ENCODE measurements at places on chromosomes 2 and 18.
A peak's percentile ranks its signal among the peaks of the same experiment; 100 is the strongest.

GRCh38 chr18:8705238-8705960, at the start of gene MTCL1:
Gene MTCL1, plus strand, starts transcription at chr18:8705556. Its CDS starts 105 bp downstream, at chr18:8705661.
- no peak for DNase-seq

DNA sequence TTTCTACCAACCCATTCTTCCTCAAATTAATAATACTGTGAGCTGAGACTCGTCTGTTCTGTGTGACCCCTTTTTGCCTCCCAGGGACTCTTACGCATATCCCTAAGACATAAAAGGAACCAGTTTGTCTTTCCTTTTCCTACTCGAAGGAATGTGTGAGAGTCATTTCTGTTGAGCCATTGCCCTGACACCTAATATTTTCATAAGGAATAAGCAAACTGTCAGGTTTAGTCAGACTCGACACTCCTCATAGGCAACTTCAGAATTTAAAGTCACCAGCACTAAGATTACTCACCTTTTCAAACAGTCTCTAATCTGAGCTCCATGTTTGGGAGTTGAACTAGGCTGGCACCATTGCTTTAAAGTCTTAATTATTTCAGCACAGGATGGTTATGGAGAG, 305.5 kb downstream of the IKZF2 start:
- DNase-seq = no peak

GRCh38 chr2:20141806-20142205, 83.1 kb downstream of the SDC1 start:
- no peak for DNase-seq

- DNase-seq = no peak
Measured at GRCh38 chr2:207881902-207882301, 112.2 kb upstream of the FZD5 start.

GRCh38 chr2:208792766-208793165, 386.2 kb downstream of the PTH2R start:
- no peak for DNase-seq

GRCh38 chr18:45402485-45403056, 212.7 kb upstream of the SLC14A2 start:
- no peak for DNase-seq

DNA sequence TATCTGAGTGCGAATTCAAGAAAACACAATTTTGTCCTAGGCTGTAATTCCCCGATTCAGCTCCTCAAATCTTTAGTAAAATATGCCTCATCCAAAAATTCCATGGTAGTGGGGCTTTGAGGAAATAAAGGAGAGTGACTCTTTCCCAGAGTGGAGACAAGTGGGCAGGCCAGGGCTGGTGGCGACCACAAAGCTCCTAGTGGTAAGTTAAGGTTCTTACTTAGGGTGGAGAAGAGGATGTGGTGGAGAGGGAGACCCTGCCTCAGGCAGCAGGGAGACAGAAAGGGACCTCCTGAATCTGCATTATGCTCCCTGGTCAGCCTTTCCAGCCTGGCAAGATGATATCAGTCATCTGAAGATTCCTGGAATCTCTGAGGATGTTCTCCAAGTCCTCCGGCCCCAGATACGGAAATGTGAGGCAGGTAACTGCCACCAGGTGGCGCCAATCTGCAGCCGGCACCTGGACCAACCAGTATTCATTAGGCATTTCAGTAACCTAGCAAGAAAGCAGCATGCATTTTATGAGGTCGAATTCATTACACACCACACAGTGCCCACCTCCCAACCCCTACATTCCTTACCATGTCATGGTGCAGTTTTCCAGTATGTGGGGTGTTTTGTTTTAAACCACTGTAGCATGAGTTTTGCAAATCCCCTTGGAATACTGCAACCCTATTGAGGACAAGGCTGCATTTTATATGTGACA, 106.4 kb downstream of the POLE4 start:
- DNase-seq = peak; percentile 12

- no peak for DNase-seq
Measured at GRCh38 chr2:167404627-167405284, 516.5 kb downstream of the XIRP2 start.

DNA sequence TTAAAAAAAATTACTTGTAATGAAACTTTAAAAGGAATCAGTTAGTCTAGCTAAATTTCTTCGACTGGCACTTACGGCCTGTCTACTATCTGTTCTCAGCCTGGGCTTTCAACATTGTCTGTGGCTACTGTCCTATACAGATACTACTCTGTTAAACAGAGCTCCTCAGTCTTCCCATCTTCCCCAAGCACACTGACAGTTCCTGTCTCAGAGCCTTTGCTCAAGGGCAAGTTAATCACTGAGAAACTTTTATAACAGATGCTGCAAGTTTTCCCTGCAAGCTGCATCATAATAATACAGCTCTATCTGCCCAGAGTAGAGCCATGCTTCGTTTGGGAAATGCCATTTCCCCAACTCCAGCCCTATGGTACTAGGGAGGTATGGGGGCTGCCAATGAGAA, 11.3 kb upstream of the YPEL5 start:
- no peak for DNase-seq

- DNase-seq = no peak
Measured at GRCh38 chr2:14237902-14238301, 394.6 kb upstream of the LRATD1 start.

DNA sequence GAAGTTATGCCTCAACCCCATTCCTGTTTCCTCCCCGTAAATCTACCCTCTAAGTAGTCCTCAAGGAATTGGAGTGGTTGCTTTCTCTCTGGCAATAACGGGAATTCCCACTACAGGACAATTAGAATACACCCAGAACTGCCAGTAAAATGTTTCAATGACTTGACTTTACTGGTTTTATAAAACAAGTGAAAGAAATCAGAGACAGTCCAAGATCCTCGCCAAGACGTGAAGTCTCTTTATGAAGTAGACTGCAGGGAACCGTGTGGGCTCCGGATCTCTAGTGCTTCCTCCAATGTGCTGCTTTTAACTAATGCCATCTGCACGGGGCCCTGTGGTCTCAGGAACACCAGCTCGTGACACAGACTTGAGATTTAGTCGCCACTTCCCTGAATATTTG, 101.4 kb downstream of the CPO start:
- no peak for DNase-seq

DNA sequence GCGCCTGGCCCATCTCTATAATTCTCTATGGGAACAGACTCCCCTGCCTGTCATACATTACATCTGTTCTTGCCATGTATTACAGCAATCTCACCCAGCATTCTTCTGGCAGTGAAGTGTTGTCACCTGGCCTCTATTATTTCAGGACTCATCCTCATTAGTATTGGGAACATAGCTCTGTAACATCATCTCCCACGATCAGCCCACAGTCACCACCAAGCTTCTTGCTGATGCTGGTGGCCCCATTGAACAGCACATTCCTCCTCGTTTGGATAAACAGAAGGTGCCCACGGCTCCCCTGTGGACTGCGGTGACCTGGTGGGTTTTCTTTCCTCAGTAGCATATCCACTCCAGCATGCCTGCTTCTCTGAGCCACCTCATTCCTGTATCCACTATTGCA, 21.5 kb downstream of the CHCHD5 start:
- no peak for DNase-seq

DNA sequence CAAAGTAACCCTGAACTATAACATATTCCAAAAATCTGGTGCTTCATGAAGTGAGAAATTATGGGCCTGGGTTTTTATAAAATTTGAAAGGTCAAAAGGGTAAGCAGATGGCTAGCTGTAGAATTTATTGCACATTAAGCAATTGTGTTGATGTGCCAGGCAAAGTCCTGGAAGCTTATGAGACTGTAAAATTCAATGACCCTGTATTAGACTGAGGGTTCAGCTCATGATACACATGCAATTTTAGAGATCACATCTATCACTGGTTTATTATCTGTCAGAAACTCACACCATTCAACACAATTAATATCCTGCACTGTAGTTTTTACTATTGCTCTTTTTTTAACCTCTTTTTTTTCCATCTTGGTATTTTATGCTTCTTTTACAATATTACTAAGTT, 1162.6 kb upstream of the SLC39A10 start:
- no peak for DNase-seq

DNA sequence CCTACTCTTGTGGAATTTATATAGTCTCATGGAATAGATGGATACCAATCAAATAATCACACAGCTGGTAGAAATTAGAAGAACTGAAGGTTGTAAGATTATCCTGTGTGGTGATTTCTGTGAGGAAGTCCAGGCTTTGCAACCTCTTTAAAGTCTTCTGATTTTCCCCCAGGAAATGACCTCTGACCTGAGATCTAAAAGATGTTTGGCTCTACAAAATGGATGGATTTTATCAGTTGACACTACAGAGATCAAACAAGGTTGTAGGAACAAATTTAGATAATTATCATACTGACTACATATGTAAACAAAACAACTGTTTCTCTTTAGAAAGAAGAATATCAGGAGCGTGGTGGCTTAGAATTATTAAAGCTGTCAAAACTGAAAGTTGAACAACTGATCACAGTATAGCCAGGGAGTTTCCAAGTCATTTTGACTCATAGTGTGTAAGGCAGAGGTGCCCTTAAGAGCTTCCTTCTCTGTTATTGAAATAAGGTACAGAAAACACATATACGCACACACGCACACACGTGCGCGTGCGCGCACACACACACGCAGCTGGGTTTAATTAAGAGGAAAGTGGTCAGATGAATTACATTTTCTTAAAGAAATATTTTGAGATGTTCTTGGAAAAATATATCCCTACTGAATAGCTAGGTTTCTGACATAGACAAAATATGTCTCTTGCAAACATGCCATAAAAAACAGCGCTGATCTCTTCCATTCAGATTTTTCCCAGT, 35.5 kb upstream of the PELI1 start:
- no peak for DNase-seq

DNA sequence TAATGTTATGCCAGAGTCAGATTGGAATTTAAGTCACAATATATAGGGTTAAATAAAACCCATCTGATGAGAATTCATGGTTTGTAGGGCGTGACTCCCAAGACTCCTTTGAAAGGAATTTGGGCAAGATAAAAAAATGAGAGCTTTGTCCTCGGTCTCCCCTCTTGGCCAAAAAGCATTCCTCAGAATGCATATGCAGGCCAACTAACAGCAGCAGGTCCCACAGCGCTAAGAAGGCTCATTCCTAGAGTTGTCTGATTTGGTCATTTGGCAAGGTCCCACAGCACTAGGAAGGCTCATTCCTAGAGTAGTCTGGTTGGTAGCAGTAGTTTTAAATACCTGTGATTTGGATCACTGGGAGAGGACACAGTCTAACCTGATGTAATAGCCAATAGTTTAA, 106.3 kb upstream of the B3GNT2 start:
- no peak for DNase-seq

DNA sequence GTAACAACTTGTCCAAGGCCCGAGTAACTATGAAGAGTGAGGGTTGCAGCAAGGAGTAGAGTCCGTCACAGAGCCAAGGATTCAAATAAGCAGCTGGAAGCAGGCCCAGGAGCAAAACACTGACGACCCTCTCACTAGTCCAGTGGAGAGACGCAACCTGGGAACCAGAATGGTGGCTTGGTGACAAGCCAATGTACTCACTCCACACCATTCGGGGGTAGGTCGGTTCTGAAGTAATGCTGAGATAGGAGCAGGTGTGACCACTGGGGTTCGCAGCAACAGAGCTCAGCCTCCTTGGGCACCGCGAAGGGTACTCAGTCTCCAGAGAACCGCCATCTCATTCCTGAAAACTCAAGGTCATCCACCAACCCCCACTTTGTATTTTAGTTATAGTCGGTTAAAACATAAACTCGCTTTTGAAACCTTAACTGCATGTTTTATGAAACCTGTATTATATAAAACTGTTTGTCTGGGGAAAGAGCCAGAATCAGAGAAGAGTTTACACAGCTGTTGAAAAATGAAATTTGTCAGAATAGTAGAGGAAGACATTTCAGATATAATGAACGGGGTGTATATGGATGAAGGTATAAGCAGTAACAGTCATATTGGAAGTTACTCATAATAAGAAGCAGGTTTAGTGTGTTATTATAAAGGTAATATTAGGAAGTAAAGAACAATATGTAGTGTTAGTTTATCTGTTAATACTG, 8.6 kb downstream of the ANKRD62 start:
- no peak for DNase-seq

GRCh38 chr2:172397148-172397834, 30.1 kb upstream of the ITGA6 start:
- DNase-seq = no peak

DNA sequence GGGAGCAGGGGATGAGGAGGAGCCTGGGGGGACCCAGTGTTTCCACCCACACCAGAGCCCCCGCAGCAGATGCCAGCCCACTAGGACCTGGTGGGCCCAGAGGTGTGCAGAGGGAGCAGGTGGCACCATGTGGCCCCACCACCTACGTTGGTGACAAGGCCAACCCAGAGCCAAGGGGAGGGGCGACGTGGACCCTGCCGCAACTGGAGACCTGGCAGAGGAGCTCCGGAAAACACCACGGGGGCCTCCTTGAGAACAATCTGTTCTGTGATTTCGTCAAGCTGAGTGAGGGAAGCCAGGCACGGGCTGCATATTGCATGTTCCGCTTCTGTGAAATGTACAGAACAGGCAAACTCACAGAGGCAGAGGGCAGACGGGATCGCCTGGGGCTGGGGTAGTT, 49.1 kb upstream of the GPC1 start:
- DNase-seq = no peak

DNA sequence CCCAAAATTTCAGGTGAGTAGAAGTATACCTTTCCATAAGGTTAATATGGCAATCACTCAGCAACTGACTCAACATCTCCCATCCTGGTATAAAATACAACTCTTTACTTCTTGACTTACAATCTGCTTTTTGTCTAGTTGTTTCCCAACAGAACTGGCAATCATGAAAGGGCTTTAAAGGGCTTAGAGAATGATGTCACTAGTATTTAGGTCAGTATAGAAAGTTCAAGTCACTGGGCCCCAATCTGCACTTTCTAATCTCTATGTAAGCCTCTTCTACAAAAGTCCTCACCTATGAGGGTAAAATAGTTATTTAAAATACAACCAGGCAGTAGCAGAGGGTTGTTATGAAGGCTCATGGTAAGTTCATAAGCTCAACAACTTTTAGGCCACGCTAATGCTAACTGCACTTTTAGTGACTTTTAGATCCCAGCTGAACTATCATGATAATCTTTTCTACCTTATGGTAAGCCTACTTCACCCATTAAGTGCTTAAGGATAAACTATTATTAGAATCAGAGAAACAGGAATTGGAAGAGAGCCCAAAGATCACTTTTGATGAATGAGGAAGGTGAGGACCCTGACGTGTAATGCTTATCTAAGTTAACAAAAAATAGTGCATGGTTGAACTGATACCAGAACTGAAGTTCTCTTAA, 79.6 kb downstream of the GORASP2 start:
- DNase-seq = no peak

- no peak for DNase-seq
Measured at GRCh38 chr18:49362431-49362830, 98.0 kb downstream of the DYM start.

GRCh38 chr2:69453475-69454129, 16.4 kb upstream of the NFU1 start:
- no peak for DNase-seq

GRCh38 chr2:161030260-161031063, 129.8 kb upstream of the TANK start:
- no peak for DNase-seq

DNA sequence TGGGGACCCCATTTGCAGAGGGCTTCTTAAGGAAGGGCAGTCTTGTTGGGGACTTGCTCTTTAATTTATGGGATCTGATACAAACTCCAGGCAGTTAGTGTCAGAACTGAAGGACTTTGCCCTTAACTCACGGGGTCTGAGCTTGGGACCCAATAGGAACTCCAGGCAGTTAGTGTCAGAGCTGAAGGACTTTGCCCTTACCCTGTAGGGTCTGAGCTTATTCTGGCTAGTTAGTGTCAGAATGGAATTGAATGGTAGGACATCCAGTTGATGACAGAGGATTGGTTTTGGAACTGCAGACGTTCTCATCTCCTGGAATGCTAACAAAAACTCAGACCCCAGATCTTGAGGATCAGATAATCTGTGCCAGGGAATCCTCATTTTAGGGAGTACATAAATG, 256.9 kb upstream of the COPS8 start:
- DNase-seq = no peak

Measured in activated T-cell treated with anti-CD3 and anti-CD28 coated beads for 1 hour (primary cell).